ENCODE measurements at places on chromosomes 1 and 21. TPM values are rescaled to one million over a fixed set of nuclear protein-coding genes. Genes with fewer than 3 reads are reported as not detected.

DNA sequence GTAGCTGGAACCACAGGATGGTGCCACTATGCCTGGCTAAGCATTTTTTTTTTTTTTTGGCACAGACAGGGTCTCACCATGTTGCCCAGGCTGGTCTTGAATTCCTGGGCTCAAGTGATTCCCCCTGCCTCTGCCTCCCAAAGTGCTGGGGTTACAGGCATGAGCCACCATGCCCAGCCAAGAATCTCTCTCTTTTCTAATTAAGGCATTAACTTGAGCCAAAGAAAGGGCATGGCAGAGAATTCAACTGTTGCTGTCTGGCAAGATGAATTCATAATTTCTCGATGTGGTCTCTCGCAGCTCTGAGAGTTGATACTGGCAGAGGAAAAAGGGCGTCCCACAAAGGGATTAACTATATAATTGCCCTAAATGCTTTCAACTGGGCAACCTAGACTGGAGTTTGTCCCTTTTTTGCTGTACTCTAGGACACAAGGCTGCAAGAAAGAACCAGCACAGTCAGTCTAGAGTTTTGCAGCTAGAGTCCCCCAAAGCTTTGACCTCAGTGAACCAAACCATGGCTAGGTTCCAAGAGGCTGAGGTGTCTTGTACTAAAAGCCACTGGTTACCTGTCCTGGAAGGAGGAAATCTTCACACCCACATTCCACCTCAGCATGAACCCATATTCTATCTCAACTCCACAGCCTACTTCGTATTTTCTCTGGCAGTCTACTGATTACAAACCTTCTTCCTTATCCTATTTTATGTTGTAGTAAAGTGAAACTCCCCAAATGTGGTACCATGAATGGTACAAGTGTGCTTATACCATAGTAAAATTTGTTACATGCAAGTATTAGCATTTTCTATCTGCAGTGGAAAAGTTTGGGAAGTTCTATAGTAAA lies 51.2 kb downstream of the OPTC start:
- H3K4me1 ChIP-seq: peaks cover 39% of the 10 kb centered on the region
- no peak overlapping the region for H3K4me3 ChIP-seq
- DNase-seq: no peak
- no peaks in the 10 kb centered on the region for H3K27me3 ChIP-seq
- H3K36me3 ChIP-seq: no peaks in the 10 kb centered on the region

The ADORA1 gene
- total RNA-seq: 0.68 TPM

DNA sequence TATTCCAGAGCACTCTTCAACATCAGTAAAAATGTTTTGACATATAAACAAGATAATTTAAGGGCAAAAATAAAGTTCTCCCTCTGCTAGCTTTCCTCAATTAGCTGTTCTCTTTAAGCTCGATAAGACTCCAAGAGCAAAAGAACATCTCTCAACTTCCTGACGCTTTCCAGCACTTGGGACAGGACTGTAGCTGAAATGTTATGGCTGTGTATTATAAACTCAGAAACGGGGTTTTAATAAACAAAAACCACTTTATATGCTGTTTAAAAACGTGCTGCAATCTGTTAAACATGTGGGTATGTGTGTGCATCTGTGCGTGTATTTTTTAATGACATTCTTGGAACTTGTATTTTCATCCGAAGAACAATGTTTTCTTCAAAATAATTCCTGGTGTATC lies 71.5 kb upstream of the RGS2 start:
- no peak overlapping the region for H3K4me3 ChIP-seq
- no peak for DNase-seq
- H3K27me3 ChIP-seq: no peaks in the 10 kb centered on the region
- no peaks in the 10 kb centered on the region for H3K36me3 ChIP-seq
- H3K4me1 ChIP-seq: peaks cover 5% of the 10 kb centered on the region

The ADAMTSL4 gene
- 35.4 TPM for total RNA-seq

The FCRLB gene
- total RNA-seq: 3.8 TPM

- H3K27ac ChIP-seq: no peak overlapping the region
- no peak overlapping the region for H3K4me3 ChIP-seq
- no peaks in the 10 kb centered on the region for H3K4me1 ChIP-seq
- no peak for DNase-seq
Measured at GRCh38 chr1:232725305-232726047, 79.7 kb upstream of the MAP10 start.
